EH (cell line): ENCODE measurements at places on chromosomes 11 and 22.
A peak's percentile ranks its signal among the peaks of the same experiment; 100 is the strongest.

DNA sequence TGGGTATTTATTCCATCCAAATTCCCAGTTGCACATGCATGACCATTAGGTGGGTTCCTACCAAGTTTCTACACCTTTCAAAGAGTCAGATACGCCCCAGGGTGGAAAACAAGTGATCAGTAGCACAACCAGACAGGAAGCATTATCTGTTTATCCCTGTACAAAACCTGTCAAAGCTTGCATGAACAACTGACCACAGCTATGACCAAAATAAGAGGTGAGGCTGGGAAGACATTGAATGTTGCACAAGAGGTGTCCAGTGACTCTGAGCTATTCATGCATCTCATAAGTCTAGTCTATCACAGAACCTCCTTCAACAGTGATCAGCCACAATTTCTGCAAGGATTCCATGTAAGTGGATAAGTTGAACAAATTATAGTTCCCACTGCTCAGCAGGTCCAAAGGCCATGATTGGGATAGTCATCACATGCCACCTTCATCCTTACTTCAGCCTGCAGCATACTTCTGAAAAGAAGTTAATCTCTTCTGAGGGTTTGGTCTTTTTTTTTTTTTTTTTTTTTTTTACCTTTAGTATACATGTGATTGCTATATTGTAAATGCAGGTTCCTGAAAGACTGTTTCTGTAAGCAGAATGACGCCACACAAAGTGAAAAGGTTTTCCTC lies 28.0 kb upstream of the TMEM45B start:
- no peak for DNase-seq

DNA sequence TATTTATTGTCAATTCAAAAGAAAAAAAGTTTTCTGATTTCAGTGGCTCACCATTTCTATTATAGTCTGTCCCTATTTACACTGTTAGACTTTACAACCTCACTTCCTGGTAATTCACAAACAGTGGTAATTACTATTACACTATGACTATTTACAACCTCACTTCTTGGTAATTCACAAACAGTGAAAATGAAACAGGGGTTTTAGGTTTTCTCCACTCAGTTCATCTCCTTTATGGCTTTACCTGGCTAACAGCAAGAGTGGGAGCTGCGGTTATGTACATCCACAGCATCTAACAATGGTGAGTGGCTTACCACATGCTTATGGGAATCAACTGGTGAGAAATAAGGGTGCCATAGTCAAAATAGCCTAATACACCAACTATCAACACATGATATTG lies 166.4 kb downstream of the CASP12 start:
- no peak for DNase-seq

GRCh38 chr11:124893781-124894401 lies 3.8 kb downstream of the ROBO4 start:
- no peak for DNase-seq

GRCh38 chr22:40517631-40518030 lies 118.9 kb downstream of the MRTFA start:
- no peak for DNase-seq

- peak; percentile 27 for DNase-seq
These were observed 84.1 kb downstream of the C22orf31 start for GRCh38 chr22:28977481-28977971.

DNA sequence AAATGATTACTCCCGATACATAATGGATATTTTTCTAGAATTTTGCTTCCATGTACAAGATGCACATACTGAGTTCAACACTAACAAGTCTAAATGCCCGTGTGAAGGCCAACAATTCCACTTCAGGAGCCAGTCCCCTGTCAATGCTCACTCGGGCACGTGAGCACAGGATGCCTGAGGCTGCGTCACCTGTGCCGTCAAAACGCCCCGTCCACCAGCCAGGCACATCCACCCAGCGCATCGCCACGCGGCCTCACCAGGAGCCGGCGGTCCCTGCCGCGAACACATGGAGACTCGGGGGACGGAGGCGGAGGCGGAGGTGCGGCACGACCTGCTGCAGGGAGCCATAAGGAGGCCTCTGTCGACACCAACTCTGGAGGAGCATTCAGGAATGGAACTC lies 9.8 kb downstream of the TOLLIP start:
- no peak for DNase-seq

DNA sequence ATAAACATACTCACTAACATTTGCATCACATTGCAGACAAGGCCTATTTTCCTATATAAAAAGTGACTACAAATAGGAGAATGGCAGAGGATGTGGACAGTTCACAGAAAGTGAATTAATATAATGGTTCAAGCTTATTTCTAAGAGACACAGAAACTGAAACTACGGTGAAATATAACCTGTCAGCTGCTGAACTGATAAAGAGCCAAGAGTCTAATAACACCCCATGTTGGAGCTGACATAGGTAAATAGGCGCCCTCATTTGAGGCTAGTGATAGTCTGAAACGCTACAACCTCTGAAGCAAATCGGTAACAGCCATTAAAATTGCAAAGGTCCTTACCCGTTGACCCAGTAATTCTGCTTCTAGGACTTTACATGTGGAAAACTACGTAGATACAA lies 14.0 kb downstream of the AP1B1 start:
- no peak for DNase-seq

DNA sequence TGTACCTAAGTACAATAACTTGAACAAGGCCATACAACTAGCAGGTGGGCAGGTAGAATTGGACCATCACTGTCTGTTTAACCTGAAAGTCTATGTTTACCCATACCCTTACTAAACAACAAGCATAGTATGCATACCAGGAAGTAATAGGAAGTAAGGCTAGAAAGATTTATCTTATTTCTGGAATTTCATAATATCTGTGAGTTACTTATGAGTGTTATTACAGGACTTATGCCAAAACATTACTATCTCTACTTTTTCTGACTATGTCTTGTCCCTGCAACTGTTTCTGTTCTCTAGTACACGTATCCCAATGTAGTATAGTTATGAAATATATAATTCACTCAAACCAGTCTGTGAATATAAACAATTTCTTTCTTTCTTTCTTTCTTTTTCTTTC lies 1400.8 kb upstream of the TENM4 start:
- no peak for DNase-seq

GRCh38 chr11:47257517-47258316 lies at the start of gene NR1H3:
TSS of gene NR1H3 (plus strand) at chr11:47257996. CDS start at chr11:47259217, 1,221 bp downstream.
- DNase-seq: peak; percentile 77

DNA sequence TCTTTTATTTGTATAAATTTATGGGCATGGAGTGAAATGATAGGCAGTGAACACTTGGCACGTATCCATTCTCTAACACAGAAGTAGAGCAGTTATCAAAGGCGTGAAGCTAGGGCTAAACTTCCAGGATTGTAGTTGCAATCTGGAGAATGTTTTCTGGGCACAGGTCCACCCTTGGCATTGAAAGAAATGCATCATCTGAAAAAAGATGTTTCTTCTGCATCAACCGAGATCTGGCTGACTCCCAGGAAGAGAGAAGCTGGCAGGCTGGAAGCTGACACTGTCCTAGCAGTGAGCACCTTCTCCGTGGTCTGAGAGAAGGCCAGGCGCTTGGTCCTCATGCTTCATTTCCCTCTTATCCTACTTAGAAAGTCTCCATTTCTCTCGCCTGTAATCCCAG lies 600.0 kb downstream of the BRD1 start:
- no peak for DNase-seq

DNA sequence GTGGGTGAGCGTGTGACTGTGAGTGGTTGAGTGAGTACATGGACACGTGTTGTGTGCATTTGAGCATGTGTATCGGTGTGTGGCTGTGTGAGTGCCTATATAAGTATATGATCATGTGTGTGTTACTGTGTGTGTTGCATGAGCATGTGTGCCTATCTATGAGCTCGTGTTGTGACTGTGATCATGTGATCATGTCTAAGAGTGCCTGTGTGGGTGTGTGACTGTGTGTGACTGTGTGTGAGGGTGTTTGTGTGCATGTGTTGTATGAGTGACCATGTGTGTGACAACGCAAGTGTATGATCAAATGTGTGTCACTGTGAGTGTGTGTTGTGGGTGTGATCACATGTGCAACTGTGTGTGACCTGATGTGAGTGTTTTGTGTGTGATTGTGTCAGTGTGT lies 88.8 kb downstream of the UBASH3B start:
- no peak for DNase-seq

- DNase-seq: peak; percentile 84
These were observed 53.7 kb downstream of the PARVA start for GRCh38 chr11:12430954-12431595.

DNA sequence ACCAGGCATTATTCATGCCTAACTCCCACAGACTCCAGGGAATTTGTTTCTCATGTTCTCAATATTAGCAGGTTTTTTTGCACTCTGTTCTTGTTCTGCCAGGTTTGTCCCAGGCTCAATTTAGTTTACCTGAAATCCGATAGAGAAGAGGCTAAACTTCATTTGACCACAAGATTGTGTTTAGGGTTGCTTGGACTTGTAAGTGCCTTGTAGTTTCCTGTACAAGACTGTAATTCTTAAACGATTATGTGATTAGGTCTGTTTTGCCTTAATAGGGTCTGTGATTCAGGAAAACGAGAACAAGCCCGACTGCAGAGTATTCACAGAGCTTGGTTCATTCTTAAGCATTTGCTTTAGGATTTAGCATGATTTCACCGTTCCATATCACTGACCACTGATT lies 1.8 kb downstream of the PRSS23 start:
- no peak for DNase-seq

DNA sequence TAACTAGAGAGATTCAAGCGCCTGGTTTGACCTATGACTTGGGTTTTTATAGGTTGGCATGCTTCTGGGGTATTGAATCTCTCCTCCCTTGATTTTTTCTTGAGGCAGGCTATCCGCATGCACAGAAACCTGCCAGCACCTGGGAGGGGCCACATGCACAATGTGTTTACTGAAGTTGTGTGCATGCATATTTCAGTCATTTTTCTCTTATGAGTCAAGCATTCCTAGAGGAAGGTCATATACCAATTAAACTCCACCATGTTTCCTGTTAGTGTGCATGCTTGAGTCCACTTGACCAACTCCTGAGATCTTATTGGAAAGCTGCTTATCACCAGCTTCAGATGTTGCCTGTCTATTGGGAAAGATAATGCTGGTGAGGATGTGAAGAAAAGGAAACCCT lies 1718.4 kb downstream of the LRRC4C start:
- no peak for DNase-seq

GRCh38 chr11:63144121-63144520 lies at the start of gene SLC22A24:
TSS of gene SLC22A24 (minus strand) at chr11:63144221. CDS start at chr11:63143779, 442 bp downstream.
- no peak for DNase-seq

- DNase-seq: peak; percentile 13
These were observed 23.6 kb downstream of the CBL start for GRCh38 chr11:119229741-119230140.

DNA sequence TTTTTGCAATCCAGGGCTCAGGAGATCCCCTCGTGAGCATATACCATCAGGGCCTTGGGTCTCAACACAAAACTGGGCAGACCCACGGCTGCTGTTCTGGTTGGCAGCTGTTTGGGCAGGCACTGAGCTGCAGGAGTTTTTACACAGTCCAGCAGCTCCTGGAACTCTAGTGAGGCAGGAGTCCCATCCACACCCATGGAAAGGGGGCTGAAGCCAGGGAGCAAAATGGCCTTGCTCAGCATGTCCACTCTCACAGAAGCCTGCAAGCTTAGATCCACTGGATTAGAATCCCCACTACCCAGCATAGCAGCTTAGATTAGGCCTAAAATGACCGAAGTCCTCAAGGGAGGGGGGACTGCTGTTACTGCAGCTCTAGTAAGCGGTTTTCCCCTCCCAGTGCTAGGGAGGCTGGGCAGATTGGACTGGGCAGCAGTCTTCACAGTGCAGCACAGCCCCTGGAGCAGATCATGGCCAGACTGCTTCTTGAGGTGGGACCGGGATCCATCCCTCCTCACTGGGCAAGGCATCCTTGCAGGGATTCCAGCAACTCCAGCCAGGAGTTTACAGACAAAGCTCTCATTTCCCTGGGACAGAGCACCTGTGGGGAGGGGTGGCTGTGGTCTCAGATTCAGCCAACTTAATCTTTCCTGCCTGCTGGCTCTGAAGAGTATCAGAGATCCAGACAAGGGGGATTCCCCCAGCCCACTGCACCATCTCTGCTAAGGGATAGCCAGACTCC lies 36.4 kb upstream of the CARD16 start:
- no peak for DNase-seq

DNA sequence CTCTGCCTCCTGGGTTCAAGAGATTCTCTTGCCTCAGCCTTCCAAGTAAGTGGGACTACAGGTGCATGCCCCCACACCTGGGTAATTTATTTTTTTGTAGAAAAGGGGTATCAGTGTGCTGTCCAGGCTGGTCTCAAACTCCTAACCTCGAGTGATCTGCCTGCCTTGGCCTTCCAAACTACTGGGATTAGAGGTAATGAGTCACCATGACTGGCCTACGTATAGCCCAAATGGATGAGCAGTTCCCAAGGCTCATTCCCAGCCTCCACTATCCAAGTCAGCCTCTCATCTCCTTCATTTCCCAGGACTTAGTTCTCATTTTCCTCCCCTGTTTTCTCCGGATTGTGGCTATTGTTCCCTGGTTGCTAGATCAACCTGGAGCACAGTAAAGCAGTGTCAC lies 5.6 kb downstream of the CCT8L2 start:
- DNase-seq: no peak
